ENCODE measurements at places on chromosomes 1 and 21.

GRCh38 chr1:230758709-230759368 lies 11.7 kb downstream of the CAPN9 start:
- no peak for DNase-seq

GRCh38 chr1:43541721-43542401 lies 11.2 kb downstream of the PTPRF start:
- DNase-seq = no peak

DNA sequence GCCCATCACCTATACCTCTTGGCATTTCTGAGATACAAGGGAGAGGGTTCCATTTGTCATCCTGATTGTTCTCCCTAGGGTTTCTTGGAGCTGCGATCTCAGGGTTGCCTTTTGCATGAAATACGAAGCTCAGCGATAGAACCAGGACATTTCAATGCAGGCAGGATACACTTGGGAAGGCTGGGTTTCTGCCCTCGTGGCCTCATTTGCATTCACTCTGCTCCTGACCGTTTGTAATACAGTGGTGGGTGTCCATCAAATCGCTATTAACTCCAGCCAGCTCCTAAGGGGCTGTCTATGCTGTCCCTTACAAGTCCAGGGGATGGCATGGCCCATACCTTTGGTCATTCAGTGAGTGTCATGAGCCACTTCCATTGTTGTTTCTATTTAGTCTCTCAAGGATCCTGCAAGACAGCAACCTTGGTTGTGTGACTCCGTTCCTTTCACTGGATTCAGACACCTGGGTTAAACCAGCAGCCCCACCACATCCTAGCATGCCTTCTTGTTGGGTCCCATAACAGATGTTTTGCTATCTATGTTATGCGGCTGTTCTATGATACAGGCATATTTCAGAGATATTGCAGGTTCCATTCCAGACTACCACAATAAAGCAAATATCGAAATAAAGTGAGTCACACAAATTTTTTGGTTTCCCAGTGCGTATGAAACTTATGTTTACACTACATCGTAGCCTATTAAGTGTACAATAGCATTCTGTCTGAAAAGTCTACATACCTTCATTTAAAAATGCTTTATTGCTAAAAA lies 18.3 kb downstream of the KAZN start:
- DNase-seq = no peak

GRCh38 chr1:8844501-8845006 lies 27.1 kb upstream of the RERE start:
- DNase-seq = no peak

DNA sequence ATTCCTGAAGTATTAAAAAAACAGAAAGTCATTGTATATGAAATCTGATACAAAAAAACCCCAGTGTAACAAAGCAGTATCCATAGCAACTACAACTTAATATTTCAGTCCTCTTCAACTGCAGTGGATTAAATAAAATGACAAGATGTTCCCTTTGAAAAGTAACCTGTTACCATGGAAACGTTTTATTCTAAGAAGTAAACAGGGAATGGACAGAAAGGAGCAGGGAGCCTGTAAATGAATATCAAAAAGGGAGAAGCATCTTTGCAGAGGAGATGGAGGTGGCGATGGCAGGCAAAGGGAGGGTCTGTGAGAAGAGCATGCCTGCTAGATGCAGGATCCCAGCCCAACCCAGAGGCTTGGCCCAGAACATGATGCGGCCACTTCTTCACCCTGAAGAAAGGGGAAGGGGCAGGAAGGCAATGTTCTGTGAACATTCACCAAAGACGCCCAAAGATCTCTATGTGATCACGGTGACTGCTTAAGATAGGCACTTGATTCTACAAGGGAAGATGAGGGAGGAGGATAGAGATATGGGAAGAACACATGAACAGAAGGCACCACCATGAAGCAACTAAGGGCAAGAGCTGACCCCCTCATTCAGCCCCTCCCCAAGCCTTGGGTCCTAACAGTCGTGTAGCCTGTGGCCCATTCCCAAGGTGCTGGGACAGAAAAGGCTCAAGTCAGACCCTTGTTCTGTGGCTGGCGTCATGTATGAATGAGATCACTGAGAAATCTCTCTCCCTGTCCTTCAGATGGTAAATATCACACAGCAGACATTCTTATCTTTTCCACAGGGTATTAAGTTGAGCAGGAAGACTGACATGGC lies 200.0 kb downstream of the SLC45A1 start:
- DNase-seq = no peak

- DNase-seq = no peak
These were observed 253.8 kb upstream of the HOOK1 start for GRCh38 chr1:59560807-59561450.

DNA sequence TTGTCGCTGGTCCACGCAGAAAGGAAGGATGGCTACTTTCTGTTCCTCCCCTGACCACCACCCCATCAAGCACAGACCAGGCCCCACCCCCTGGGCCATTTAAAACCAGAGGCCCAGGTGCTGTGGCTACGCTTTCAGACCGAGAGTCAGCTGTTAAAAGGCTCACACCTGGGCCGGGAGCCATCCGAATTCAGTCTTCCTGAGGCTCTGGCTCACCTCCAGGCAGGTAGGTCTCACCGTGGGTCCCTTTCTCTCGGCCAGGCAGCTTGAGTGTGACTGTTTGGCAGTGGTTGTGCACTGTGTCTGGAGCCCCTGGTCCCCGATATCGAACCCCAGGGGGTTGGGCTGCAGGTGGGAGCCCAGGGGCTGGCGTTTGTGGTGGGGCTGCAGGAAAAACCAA lies 7.2 kb downstream of the ACTL8 start:
- DNase-seq = no peak

DNA sequence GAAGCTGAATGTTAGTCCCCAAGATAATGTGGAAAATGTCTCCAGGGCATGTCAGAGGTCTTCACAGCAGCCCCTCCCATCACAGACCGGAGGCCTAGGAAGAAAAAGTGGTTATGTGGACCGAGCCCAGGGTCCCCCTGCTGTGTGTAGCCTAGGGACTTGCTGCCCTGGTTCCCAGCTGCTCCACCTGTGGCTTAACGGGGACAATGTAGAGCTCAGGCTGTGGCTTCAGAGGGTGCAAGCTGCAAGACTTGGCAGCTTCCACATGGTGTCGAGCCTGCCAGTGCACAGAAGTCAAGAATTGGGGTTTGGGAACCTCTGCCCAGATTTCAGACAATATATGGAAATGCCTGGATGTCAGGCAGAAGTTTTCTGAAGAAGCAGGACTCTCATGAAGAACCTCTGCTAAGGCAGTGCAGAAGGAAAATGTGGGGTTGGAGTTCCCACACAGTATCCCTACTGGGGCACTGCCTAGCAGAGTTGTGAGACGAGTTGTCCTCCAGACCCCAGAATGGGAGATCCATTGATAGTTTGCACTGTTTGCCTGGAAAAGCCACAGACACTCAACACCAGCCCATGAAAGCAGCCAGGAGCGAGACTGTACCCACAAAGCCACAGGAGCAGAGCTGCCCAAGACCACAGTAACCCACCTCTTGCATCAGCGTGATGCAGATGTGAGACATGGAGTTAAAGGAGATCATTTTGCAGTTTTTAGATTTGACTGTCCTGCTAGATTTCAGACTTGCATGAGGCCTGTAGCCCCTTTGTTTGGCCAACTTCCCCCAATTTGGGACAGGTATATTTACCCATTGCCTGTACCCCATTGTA lies 204.9 kb downstream of the MRPL39 start:
- no peak for DNase-seq

GRCh38 chr1:175216444-175216843 lies 23.9 kb upstream of the KIAA0040 start:
- DNase-seq = no peak

- no peak for DNase-seq
These were observed 26.2 kb upstream of the MAP3K7CL start for GRCh38 chr21:29104239-29104708.

GRCh38 chr1:234839663-234840062 lies 229.7 kb upstream of the IRF2BP2 start:
- no peak for DNase-seq

DNA sequence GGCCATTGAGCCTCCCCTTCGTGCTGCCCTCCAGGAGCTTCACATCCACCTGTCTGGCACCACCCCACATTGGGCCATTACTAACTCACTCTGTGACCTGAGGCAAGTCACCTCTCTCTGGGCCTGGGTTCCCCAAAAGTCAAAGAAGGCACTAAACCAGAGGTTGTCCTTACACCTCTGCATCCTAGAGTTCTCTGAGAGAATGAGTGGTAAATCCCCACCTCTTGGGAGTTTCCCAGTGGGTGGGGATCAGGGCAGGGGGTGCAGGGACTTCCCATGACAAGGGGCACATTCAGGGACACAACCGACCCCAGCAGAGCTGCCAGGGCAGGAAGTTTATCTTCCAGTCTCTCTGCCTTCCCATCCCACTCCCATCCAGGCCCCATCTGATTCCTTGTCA lies 99.7 kb downstream of the EPHB2 start:
- DNase-seq = no peak

- no peak for DNase-seq
These were observed 69.6 kb downstream of the NRIP1 start for GRCh38 chr21:14995226-14995625.

- DNase-seq = no peak
These were observed 98.2 kb upstream of the LMO4 start for GRCh38 chr1:87230501-87230900.

DNA sequence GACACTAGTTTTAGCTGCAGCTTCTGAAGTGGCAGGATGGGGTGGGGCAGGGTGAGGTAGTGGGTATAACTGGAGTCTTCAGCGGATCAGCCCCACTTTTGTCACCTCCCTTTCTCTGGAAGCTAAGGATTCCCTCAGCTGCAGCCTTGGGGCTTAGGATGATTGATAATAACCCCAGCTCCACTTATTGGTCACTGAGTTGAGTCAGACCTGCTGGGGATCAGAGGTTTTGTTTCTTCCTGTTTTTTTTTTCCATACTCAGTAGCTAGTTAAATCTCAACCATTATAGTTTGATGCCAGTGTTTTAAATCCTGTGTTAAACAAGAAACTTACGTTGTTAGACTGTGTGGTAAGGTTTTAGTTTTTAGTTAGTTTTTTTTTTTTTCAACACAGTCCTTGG lies 57.2 kb downstream of the LAMC1 start:
- no peak for DNase-seq

DNA sequence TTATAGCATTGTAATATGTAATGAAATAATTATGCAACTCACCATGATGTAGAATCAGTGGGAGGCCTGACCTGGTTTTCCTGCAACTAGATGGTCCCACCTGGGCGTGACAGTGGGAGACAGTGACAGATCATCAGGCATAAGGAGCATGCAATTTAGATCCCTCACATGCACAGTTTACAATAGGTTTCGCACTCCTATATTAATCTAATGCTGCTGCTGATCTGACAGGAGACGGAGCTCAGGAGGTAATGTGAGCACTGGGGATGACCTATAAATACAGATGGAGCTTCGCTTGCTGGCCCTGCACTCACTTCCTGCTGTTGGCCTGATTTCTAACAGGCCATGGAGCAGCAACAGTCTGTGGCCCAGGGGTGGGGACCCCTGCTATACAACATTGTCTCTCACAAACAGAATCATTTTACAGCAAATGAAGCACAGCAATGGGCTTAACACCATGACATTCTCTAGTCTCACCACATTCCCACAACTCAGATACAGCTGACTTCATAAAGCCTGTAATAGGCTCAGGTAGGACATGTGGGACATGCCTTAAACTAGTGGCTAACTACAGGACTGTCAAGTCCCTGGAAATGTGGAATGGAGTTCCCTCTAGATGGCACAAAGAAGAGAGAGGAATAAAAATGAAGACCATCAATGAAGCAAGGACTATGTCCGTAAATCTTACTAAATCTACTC lies 40.7 kb upstream of the SLC5A9 start:
- no peak for DNase-seq

DNA sequence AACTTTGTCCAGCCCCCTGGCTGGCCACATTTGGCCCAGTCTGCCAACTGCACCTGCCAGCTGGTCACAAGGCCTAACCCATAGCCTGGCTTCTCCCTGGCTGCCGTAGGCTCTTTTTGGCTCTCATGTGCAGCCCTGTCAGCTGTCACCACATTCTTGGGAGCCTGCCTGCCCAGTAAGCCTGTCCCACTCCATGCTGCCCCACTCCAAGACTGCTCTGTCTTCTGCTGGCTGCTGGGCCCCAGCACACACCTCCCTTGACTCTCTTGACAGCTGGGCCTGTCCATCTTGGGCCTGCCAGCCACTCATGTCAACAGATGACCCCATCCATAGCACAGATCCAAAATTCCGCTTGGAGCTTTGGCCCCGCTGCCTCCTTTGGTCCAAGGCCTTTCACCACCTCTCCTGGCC lies 74.3 kb upstream of the EDN2 start:
- no peak for DNase-seq

DNA sequence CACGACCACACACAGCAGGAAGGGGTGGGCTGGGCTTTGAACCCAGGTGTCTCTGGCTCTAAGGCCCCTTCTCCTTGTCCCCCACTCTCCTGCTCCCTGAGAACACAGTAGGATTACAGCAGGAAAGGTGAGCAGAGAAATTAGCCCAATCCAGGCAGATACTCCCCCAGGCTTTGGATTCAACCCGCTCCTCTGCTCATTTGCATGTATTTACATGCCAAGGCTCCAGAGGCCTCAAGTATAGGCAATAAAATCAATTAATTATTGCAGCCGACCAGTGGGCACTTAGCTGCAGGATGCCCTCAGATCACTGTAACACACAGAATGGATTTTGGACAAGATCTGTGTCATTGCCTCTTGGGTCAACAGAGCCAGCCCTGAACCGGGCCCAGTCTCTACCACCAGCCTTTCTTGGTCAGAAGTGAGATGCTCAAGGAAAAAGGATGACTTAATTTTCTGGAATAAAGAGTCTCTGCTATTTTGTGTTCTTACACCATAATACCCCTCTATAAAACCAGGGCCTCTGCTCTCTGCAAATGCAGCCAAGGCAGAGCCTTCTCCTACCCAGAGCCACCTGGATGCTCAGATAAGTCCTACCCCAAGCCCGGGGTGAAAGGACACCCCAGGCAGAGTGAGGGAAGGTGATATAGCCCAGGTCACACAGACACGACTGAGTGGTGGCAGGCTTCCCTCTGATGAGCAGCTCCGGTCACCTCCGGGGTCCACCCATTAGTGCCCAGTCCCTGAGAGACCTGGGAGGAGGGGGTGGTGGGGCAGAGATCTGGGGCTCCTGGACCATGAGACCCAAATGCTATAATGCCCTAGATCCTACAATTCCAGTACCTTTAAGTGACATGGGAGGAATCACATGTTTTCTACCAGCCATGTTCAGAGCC lies 28.9 kb downstream of the MATN1 start:
- no peak for DNase-seq

DNA sequence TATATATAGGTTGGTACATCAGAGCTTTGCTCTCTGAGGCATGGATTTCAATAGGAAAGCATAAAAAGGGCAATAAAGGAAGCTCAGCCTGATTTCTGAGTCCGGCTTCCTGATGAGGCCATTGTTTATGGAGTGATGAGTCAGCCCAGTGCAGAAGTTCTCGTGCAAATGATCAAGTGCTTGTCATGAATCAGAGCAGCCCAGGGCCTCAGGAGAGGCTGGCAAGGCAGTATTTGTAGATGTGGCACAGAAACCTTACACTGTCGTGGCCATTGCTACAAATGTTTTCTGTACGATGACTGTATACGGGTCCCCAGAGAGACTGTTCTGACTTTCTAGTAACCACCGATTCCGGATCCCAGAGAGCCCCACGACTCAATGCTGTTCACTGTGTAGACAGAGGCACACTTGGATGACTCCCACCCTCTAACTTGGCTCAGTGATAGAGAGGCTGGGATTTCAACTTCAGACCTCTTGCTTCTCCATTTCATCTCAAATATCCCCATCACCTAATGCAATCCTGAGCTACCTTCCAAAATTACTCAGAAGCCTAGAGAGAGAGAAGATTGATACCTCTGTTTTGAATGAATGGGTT lies 26.8 kb downstream of the UMODL1 start:
- no peak for DNase-seq
